ENCODE measurements at places on chromosomes 7 and 10.

DNA sequence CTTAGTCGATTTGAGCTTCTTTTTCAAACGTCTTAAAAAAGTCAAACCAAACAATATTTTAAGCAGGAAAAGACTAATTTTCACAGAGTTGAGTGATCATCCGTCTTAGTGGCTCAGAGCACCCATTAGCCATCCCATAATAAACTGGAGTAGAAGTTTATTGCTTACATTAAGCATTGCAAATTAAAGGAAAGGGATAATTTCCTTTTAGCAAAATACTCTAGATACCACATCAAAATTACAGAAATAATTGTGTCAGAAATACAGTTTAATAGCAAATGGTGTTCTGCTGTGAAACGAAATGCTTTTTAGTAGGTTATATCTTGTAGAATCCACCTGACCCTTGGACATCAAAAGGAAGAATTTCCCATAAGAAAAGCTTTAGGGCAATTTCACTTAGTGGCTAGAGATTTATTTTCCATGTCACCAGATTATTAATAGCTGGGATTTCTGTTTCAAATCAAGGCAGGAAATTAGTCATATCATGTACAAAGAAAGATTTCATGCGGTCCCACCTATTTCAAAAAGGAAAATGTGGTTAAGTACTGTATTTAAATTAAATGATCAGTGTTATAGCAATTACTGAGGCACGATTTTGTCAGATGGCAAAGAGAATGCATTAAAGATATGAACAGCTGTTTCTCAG lies 96.2 kb downstream of the NPTX2 start:
- DNase-seq, result no peak

DNA sequence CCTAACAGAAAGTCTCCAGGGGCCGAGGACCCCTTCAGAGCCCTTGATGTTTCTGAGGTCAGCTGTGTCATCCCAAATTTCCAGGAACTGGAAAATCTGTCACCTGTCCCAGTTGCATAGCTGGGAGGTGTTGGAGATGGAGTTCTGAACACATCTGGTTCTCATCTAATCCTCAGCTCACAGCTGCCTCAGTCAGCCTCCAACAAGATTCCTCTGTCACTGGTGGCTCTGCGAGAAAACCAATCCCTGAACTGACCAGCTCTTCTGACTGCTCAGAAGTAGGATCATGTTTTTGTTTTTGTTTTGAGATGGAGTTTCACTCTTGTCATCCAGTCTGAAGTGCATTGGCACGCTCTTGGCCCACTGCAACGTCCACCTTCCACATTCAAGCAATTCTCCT lies 37.6 kb upstream of the MYL10 start:
- DNase-seq, result no peak

GRCh38 chr10:44511166-44511565 lies 126.3 kb upstream of the CXCL12 start:
- DNase-seq, result no peak

DNA sequence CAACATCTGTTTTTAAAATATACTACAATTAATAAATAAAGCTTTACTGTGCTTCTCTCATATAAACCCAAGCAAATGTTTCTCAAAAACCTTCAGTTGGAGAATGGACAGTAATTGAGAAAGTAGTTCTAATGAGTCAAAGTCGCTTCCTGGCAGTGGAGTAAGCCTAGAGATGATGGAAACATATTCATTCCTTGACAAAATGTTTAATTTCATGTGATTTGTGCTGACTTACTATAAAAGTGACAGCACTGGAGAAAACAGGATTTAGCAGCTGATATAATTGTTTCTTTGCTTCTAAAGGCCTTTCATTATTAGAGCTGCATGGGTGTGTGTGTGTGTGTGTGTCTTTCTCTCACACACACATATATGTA lies 9.0 kb downstream of the ELMO1 start:
- no peak for DNase-seq

Data from HuH-7.5 (cell line).